ENCODE measurements at places on chromosomes 5 and 9.

DNA sequence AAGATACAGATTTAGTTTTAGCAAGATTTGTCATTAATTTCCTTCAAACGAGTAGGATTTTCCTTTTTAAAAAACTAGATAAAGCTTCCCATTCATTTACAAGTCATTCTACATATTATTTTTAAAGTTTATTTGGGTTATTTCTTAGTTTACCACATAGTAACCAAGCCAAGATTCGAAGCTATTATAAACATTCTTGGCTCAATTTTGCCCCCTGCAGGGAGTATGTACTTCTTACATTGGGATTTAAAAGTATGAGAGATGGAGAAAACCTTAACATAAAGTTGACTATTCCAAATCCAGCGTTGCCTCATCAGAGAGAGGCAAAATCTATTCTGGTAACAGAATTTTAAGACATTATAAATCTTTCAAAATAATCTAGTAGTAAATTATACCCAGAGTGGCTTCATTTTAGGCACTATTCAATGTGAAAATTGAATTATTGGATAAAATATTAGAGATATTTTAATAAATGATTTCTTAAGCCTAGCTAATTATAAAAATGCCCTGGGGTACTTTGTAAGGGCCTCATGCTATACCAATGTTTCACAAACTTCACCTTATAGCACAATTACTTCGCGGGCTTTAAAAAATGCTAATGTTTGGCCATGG is 39.1 kb downstream of the FBN2 start:
- no peak for DNase-seq

DNA sequence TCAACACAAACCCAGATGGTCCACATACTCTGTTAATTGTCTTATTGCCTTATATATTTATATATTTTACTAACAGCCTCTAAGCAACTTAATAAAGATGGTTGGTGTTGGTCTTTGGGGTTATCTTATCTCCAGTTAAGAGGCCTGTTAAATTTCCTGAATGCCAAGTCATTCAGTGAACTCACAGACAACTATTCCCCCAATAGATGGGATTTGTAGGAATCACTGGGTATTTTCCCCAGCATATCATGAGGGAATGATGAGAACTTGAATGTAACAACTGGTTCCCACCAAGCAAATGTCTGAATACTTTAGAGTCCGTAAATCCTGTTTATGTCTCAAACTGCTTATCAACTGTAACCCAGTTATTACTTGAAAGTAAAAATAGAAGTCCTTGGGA is 42.7 kb upstream of the RETREG1 start:
- no peak for DNase-seq

- no peak for DNase-seq
Observed at GRCh38 chr5:157506981-157507780, 47.2 kb downstream of the NIPAL4 start.

GRCh38 chr5:158953929-158954534 is 145.7 kb downstream of the EBF1 start:
- DNase-seq, result no peak

GRCh38 chr5:124105326-124105725 is 593.3 kb downstream of the CSNK1G3 start:
- no peak for DNase-seq

Measured in CMK (cell line).